ENCODE measurements at places on chromosomes 4 and X.

GRCh38 chr4:119084513-119084912, 51.1 kb upstream of the MYOZ2 start:
- DNase-seq = no peak

- no peak for DNase-seq
These were observed 13.1 kb upstream of the KIAA0232 start for GRCh38 chr4:6769233-6769988.

GRCh38 chrX:48465336-48465933, 4.6 kb downstream of the SLC38A5 start:
- DNase-seq = peak; percentile 68

- DNase-seq = no peak
These were observed 457.4 kb downstream of the CENPC start for GRCh38 chr4:67087897-67088296.

- no peak for DNase-seq
These were observed 583.9 kb upstream of the DIPK2B start for GRCh38 chrX:45784590-45784989.

GRCh38 chrX:35562395-35562794, 235.7 kb upstream of the MAGEB16 start:
- DNase-seq = no peak

GRCh38 chr4:87166296-87166854, 54.0 kb downstream of the KLHL8 start:
- DNase-seq = no peak

DNA sequence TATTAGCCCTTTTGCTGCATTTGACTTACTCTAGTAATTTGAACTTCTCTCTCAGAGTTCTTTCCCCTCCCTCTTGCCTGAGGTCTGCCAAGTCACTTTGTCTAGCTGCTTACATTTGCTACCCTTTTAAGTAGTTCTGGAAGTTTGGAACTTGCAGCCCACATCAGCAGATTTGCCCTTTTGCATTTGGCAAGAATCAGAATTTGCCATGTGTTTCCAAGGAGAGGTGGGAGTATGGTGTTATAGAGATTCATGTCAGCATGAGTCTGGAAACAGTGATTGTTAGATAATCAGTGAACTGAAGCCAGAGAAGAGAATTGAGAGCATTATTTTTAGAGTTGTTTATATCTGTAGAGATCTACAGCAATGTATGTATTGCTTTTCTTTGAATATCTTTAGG, 52.1 kb downstream of the KLHL34 start:
- no peak for DNase-seq

- no peak for DNase-seq
These were observed 47.5 kb upstream of the NSUN7 start for GRCh38 chr4:40702137-40702799.

GRCh38 chrX:1181170-1181569, 31.3 kb downstream of the CRLF2 start:
- DNase-seq = no peak

DNA sequence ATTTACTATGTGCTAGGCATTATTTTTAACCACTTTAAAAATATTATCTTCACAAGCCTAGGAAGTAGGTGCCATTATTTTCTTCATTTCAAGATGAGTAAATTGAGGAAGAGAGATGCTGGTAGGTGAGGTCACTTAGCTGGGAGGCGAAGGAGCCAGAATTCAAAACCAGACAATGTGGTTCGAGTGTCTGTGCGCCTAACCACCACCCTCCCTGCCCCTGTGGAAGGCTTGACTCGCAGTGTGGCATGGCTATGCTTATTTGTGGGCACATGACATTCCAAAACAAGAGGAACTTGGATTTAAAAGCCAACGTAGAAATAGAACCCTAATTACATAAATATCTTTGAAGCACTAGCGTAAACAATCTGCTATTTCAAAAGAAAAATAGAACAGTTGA, 226.6 kb upstream of the PITX2 start:
- DNase-seq = no peak

DNA sequence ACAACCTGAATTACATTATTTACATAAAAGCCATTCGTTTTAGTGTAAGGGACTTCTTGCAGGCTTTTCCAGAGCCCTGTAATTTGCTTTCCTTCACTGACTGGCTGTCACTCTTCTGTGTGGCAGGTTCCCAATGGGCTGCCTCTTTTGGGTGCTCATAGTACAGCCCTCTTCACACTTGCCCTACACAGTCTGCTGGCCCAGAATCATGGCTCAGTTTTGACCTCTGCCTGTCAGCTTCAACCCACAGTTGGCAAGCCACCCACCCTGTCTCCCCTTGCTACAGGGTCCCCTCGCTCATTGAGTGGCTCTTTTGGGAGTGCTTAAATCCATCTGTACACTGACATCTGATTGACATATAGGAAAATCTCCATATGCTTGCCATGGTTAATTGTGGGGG, 97.9 kb downstream of the GBA3 start:
- DNase-seq = no peak

- DNase-seq = no peak
These were observed 229.4 kb upstream of the GALNTL6 start for GRCh38 chr4:171583790-171584189.

DNA sequence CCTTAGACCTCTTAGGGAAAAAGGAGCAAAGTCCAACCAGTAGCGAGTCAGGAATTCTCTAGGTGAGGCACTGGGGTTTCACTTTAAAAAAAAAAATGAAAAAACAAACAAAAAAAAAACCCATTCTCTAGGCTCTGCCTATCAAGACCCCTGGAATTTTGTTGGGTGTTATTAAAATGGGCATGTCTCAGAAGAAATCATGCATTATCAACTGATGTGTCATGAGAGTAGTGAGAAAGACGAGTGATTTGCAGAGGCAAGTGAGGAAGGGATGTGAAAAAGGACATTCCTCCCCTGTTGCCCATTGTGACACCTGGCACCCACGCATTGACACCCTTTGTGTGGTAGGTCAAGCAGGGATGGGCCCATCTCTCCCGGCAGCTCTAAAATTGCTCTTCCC, 78.9 kb downstream of the AASDH start:
- DNase-seq = no peak

- no peak for DNase-seq
These were observed 314.1 kb downstream of the PPP1R2C start for GRCh38 chrX:42463706-42464490.

DNA sequence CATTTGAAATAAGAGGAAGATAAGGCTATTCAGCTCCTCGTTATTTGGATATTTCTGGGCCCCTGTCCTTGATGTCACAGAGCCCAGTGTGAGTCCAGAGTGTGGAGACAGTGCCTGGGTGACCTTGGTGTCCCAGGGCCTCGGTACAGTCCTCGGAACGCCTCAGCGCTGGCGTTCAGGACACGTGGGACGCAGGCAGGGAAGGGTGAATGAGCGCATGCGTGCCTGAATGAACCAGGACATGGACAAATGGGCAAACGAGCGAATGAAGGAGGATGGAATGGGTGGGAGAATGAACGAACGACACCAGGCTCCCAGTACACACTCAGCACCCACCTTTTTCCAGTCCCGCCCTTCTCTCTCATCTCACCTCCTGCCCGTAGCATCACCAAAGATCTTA, 44.2 kb downstream of the EVC start:
- DNase-seq = no peak

GRCh38 chr4:184843984-184844554, 18.3 kb upstream of the ACSL1 start:
- no peak for DNase-seq

GRCh38 chr4:47543331-47543730, 58.3 kb downstream of the ATP10D start:
- no peak for DNase-seq

DNA sequence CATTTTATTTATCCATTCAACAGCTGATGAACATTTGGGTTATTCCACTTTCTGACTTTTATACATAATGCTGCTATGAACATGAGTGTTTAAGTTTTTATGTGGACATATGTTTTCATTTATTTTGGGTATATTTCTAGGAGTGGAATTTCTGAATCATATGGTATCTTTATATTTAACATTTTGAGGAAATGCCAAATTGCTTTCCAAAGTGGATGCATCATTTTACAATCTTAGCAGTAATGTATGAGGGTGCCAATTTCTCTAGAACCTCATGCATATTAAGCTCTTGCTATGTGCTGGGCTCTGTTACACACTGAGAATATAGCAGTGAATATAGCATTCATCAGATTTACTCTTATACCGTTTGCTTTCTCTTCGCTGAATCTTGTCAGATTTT, 983.7 kb downstream of the STIM2 start:
- DNase-seq = no peak

- DNase-seq = no peak
These were observed 66.9 kb downstream of the PSAPL1 start for GRCh38 chr4:7367864-7368277.

GRCh38 chrX:63471004-63471403, 119.9 kb upstream of the SPIN4 start:
- no peak for DNase-seq
